Stimulated activated CD4-positive, alpha-beta T cell treated with anti-CD3 and anti-CD28 coated beads, TNF-alpha, amount 100 ng/mL, for 1 hour (primary cell): ENCODE measurements at places on chromosomes 12 and 14.

DNA sequence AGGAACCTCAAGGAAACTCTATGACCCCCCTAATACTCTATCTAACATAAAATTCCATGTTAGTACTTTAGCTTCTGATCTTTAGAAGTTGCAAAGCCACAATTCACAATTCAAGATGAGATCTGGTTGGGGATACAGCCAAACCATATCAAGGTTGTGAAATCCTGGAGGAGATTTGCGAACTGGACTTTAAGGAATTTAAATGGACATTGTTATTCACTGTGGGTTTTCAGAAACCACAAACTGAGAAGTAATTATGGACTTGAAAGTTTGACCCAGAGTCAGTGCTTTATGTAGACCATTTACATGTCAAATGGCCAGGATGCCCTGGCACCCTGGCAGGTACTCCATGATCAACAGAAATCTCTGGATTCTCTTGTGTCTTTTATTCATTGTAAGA, 14.2 kb upstream of the CDKL1 start:
- DNase-seq = no peak

- DNase-seq = no peak
Measured at GRCh38 chr14:73645248-73645610, 443 bp downstream of the DNAL1 start.

- DNase-seq = no peak
Measured at GRCh38 chr12:91072931-91073330, 15.1 kb upstream of the KERA start.

GRCh38 chr12:104187446-104188155, 28.0 kb upstream of the TXNRD1 start:
- no peak for DNase-seq

DNA sequence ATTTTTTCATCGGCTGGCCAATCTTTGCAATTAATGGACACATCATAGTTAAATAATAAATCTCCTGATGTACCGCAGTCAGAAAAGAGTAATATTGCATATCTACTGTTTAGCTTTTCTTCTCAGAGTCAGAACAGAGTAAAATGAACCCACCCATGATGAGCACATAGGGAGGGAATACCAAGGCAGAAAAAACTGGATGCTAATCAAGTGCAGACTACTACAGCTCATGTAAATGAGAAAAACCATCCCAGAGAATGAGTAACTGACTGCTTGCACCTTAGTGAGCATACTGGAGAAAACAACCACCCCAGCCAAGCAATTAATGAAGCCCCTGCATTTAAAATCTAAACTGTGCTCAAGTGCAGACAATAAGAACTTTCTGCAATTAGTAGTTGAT, 483.7 kb downstream of the MDGA2 start:
- no peak for DNase-seq
